CD4-positive, alpha-beta T cell treated with Interleukin-1 beta for 1 hour (primary cell): ENCODE measurements at places on chromosomes 16 and 17.

GRCh38 chr17:77867976-77868713 lies 90.4 kb upstream of the TNRC6C start:
- no peak for DNase-seq

DNA sequence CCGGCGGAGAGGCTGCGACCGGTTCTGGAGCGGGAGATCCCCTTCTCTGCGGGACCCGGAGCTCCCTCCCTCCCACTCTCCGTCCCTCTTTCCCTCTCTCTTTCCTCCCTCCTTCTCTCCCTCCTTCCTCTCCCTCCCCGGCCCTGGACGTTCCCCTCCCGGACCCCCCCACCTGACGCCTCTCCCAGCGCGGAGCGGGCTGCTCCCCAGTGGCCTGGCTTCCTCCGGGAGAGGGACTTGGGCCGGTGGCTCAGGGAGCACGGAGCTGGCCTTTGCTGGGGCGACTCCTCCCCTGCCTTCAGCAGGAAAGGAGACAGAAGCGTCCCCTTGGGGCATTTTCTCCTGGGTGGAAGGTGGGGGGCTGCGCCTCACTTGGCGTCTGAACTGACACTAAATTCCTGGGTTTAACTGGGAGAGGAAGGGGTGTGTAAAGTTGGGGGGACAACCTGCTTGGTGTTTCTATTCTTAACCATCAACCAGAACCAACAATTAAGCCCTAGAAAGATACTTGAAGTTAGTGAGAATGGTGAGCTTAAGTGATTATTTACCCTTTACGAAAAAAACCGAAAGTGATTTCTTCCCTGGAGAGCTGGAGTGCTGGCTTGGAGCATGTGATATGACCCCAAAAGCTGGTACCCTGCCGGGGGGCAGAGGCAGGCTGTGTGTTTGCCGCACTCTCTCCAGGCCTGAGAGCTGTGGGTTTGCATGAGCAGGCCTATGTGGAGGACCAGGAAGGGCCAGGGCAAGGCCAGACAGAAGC lies 775 bp downstream of the SPIRE2 start:
- no peak for DNase-seq

DNA sequence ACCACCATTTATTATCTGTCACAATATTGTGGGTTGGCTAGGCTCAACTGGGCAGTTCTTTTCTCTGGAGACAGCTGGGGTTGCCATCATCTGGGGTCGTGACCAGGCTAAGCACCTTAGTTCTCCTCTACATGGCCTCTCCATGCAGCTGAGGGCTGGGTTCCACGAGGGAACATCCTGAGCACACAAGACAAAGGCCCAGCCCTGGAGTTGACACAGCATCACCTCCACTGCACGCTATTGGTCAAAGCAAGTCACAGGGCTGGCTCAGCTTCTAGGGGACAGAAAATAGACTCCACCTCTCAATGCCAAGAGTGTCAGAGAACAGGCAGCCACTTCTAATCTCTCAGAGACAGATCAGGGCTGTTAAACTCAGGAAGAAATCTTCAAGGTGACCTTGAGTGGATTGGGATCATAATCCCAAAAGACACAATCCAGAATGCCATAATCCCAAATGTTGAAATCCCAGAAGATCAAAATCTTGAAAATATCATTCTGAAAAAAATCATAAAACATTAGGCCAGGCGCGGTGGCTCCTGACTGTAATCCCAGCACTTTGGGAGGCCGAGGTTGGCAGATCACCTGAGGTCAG lies 13.0 kb upstream of the USP10 start:
- peak; percentile 4 for DNase-seq

- no peak for DNase-seq
Measured at GRCh38 chr16:66172463-66172862, 194.0 kb upstream of the CDH5 start.
